Breast epithelium (tissue), 4 donors: ENCODE measurements at places on chromosomes 2 and 18. TPM values are rescaled to one million over a fixed set of nuclear protein-coding genes. Genes with fewer than 3 reads are reported as not detected.

The RMDN2 gene
- 14.4 TPM for total RNA-seq

The TCF23 gene
- not detected for total RNA-seq

The FBXO41 gene
- total RNA-seq = 4.0 TPM

The DAPL1 gene
- not detected for total RNA-seq

The ZC3H15 gene
- 70.8 TPM for total RNA-seq

The STARD6 gene
- not detected for total RNA-seq

The SCYGR4 gene
- not detected for total RNA-seq

The IL36A gene
- total RNA-seq = not detected

DNA sequence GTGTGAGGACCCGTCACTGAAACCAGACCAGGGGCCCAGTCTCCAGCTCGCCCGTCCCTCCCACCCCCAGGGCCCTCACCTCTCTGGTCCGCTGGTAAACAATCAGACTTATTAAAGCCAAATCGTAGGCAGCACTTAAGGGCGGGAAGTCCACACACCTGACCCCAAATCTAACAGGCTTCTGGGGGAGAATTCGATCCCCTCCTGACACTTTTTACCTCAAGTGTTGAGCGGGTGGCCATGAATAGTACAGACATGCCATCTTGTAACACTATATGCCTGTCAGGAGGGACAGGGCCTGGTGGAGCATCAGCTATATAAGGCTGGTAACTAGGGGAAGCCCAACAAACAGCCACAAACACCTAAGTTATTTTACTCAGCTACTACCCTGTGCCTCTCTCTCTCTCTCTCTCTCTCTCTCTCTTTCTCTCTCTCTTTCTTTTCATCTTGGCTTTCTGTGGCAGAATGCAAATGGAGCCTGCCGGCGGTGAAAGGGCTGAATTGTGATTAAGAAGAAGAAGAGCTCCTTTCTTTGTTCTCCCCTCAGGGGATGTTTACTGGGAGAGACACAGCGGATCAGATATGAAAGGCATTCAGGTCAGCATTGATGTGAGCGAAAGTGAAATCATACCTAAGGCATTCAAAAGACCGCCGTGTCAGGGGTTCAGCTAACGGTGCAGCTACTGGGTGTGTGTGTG is 9.5 kb downstream of the ZEB2 start:
- no peak for DNase-seq

DNA sequence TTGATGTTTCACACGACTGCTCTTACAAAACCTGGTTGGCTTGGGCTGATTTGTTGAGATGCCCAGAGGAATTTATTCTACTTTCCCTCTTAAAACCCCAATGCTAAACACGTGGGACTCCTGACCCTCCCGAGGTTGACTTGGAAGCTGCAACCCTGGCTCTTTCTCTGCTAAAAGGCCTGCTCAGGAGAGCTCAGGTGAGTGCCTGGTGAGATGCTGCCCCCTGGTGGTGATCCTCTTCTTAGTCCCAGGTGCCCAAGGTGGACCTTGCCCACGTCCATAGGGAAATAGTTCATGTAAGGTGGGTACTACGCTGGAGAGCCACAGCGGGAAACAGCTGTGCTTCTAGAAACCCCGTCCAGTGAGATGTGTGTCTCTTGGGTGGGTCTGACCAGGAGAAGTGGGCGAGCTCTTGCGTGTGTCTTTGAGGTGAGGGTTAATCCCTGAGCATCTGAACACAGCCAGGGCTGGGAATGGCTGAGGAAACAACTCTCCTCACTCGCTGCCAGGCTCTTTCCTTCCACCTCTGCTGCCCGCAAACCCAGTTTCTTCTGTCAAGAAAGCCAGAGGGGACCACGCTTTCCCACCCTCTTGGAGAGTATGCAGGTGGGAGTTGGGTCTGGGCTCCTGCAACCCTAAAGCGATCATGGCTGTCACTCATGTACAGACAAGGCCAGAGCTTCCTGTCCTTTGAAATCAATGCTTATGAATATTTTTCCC is 25.5 kb upstream of the PXDN start:
- peak; percentile 78 for DNase-seq

GRCh38 chr2:232372231-232373208 is 6.0 kb upstream of the ALPP start:
- peak; percentile 22 for DNase-seq

GRCh38 chr2:200609028-200609614 is 23.3 kb downstream of the AOX1 start:
- DNase-seq = no peak

DNA sequence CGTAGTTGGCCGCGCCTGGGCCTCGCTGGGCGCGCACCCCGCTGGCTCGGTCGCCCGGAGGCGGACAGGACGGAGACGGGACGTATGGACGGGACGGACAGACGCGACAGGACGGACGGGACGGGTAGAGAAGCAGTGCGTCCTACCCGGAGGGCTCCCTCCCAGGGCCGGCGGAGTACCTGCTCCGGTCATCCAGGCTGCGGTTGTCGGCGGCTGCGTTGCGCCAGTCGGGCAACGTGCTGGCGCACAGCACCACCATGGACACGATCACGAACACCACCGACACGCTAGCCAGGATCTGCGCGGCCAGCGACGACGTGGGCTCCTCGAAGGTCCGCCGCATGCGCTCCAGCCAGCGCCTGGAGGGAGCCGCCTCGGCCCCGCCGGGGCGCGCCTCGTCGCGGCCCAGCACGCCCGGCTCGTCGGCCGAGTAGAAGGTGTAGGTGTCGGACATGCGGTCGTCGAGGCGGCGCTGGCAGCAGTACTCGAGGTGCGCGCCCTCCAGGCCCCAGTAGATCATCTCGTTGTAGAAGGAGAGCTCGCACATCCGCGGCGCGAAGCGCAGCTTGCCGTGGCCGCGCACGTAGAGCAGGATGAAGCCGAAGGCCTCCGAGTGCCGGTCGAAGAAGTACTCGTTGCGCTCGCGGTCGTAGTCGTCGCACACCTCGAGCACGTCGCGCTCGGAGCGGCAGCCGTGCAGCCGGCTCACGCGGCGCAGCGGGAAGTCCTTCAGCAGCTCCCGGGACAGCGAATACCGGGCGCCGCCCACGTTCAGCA is 903 bp downstream of the KCNG3 start:
- DNase-seq = no peak

- no peak for DNase-seq
These were observed 67.5 kb upstream of the MBOAT2 start for GRCh38 chr2:9071032-9071431.

- DNase-seq = no peak
These were observed 49.2 kb upstream of the DAPL1 start for GRCh38 chr2:158745866-158746382.

DNA sequence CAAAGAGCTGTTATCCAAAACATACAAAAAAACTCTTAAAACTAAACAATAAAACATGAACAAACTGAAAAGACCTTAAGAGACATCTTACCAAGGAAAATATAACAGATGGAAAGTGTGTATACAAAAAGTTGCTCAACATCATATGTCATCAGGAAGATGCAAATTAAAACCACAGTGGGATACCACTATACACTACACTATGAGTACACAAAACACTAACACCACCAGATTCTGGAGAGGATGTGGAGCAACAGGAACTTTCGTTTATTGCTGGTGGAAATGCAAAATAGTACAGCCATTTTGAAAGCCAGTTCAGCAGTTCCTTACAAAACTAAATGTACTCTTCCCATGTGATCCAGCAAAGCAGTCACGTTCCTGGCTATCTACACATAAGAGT is 221.4 kb downstream of the CMPK2 start:
- DNase-seq = no peak

GRCh38 chr18:55228707-55229106 is 269.4 kb upstream of the CCDC68 start:
- DNase-seq = no peak
